ENCODE measurements at places on chromosomes 11 and 22.

GRCh38 chr22:17924076-17924475 lies 100.3 kb downstream of the MICAL3 start:
- no peak for DNase-seq

GRCh38 chr22:21938906-21939305 lies 13.7 kb downstream of the PPM1F start:
- no peak for DNase-seq

DNA sequence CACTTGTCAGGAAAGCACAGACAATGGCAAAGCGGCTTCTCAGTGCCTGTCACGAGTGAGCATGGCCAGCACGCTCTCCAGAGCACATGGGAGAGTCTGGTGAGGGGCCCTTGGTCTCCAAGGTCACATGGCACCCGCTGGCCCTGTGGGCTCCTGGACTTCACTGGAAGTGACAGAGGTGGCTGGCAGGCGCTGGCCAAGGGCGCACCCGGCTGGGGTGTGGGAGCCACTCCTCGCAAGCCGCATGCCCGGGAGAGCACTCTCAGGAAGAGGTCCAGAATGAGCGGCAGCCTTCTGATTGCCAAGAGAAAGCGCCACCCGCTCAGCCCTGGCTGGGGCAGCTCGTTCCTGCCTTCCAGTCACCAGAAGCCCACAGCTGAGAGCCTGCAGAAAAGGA lies 17.1 kb upstream of the MOB2 start:
- no peak for DNase-seq

DNA sequence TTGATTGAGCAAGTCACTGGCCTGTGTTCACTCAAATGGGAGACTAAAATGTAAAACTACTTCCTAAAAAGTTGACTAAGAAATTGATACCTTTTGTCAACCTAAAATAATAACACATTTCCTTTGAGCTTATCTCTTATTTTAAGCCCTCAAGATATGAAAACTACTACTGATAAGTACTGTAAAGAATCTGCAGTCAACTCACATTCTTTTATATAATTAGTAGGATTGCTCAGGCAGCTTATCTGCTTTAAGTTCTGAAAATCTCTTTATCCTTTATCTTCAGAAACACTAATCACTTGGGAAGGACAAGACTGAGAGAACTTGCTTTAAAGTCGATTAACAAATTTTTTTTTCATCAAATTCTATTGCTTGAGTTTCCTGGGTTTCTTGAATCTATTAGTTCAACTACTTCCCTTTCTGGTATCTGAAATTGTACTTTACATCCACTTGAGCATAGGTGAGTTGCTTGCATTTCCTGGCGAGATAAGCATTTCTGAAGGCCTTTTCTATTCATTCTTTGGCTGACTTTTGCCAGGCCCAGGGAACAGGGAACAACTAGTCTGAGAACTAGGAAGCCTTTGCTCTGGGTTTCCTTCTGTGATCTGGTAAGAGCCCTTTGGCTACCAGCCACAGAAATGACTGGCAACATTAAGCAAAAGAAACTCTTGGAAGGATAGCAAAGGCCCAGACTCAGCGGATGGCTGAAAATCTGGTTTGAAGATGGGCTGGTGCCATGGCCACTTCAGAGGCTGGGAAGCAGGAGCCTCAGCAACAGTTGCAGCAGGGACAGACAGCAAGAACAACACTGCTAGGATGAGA lies 19.3 kb upstream of the CSRP3 start:
- no peak for DNase-seq

DNA sequence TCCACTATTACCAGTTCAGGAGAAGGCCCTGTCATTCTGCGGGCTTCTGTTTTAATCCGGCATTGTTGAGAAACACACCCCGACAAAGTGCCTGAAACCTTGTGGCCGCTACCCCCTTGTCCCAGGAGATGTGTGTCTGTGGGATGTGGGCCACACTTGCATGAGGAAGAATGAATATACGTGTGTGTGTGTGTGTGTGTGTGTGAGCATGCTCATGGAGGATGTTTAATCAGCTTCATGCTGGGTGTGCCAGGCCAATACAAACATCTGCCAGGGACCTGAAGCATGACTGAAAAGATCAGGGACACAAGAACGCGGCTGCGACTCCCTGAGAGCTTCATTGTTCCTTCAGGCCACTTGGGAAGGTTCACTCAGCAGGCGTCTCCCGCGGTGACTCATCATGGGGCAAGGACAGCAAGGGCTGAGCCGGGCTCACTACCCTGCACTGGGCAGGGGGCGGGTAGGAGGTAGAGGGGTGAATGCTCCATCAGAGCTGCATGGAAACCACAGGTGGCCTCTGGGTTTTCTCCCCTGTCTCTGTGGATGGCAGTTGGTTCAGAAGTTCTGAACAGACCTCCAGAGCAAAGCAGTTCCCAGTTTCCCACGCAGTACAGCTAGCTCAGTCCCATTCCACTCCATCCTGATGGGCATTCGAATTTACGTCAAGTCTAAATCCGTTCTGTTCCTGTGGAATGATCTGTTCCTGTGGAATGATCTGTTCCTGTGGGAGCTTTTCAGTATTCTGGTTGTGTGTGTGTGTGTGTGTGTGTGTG lies 7.0 kb upstream of the MALAT1 start:
- peak; percentile 50 for DNase-seq

DNA sequence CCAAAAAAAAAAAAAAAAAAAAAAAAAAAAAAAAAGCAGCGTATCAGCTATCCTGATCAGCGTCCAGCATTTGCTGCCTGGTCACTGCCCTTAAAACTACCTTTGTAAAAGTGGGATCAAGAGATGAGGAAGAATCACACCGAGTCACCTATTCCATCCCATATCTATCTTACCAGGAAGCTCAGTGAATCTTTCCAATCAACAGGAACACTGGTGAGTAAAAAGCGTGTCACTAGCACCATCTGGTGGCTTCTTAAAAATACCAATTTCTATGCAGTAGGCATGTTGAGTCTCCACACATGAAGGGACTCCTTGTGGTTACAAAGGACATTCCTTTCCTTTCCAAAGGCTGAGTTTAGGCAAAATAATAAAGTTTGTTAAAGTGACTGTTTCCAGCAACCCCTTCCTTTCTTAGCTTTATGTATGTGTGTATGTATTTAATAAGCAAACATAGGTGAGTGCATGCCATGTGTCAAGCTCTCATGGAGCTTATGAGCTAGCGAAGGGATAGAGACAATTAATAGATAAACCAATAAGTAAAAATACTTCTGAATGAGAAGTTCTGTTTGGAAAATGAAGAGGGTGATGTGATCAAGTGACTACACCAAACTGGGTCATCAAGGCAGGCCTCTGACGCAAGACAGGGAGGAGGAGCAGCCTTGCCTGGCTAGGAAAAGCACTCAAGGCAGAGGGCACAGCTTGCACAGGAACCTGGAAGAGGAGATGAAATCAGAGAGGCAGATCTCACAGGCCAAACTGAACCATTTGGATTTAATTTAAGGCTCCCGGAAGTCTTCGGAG lies 13.9 kb upstream of the TP53AIP1 start:
- no peak for DNase-seq

GRCh38 chr11:20156280-20156875 lies 3.9 kb downstream of the DBX1 start:
- DNase-seq, result no peak

- DNase-seq, result no peak
These were observed 24.1 kb downstream of the ARVCF start for GRCh38 chr22:19992481-19992911.

GRCh38 chr11:40037005-40037404 lies 1422.4 kb downstream of the LRRC4C start:
- DNase-seq, result no peak

DNA sequence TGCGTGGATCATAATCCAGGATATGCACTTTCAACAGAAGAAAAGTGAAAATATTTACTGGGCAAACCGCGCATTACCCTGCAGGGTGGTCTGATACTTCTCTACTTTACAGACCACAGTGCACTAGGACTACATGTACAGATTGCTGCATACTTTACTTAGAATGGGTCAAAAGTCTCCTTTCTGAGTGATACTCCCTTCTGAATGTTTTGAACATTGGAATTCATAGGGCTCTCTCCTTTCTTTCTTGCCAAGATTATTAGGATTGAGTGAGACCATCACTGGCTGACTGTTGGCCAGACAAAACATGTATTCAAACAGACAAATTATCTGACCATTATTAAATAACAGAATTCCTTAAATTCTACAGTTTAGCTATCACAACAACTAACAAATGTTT lies 6.6 kb upstream of the FIBIN start:
- DNase-seq, result no peak

DNA sequence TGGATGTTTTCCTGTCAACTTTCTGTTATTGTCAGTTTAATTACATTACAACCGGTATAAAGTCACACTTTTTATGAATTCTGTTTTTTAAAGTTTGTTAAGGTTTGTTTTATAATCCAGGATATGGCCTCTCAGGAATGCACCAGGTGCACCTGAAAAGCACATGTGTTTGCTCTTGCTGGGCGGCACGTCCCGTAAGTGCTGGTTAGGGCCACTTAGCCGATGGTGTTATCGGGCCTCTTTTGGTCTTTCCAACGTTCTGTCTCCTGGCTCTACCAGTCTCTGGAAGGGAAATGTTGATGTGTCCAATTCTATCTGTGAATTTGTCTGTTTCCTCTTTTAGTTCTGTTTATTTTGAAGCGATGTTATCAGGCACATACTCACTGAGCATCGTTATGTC lies 695.7 kb downstream of the BRD1 start:
- no peak for DNase-seq

DNA sequence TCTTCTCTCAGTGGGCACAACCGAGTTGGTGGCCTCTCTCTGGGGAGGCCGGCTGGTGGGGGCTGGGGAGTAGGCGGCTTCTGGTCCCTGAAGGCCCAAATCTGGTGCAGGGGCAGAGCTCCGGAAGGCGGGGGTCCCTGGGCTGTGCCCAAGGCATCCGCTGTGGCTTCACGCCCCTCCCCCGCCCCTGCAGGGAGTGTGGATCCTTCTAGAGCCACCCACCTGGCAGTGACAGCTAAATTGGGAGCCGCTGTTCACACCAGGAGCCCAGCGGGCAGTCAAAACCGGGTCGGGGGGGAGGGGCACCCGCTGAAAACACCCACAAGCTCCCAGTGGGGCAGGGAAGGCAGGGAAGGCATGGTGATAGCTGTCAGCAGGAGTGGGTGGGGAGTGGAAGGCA lies 4.6 kb upstream of the RTN4R start:
- no peak for DNase-seq

- no peak for DNase-seq
These were observed 3.0 kb downstream of the ARHGAP8 start for GRCh38 chr22:44755417-44755816.
